Progenitor cell of endocrine pancreas (in vitro differentiated cells): ENCODE measurements at places on chromosomes 2 and 18.

- DNase-seq, result no peak
Observed at GRCh38 chr2:73448856-73449255, 63.2 kb downstream of the ALMS1 start.

GRCh38 chr2:191188550-191189093 is 37.8 kb upstream of the STAT4 start:
- no peak for DNase-seq

- DNase-seq, result no peak
Observed at GRCh38 chr2:130808482-130809268, 28.0 kb upstream of the ARHGEF4 start.

DNA sequence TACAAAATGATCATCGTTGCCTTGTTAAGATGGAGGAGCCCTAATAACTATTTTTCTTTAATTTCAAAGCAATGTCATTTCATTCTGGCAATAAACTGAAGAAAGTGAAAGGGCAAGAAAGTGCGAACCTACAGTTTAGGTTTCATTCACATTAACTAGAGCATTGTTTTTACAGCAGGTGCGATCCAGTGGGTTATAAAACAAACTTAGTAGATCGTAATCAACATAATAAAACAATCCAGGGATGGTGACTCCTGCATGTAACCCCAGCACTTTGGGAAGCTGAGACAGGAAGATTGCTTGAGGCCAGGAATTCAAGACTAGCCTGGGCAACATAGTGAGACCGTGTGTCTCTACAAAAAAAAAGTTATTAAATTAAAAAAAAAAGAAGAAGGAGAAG is 51.1 kb downstream of the AP1S3 start:
- DNase-seq, result no peak

DNA sequence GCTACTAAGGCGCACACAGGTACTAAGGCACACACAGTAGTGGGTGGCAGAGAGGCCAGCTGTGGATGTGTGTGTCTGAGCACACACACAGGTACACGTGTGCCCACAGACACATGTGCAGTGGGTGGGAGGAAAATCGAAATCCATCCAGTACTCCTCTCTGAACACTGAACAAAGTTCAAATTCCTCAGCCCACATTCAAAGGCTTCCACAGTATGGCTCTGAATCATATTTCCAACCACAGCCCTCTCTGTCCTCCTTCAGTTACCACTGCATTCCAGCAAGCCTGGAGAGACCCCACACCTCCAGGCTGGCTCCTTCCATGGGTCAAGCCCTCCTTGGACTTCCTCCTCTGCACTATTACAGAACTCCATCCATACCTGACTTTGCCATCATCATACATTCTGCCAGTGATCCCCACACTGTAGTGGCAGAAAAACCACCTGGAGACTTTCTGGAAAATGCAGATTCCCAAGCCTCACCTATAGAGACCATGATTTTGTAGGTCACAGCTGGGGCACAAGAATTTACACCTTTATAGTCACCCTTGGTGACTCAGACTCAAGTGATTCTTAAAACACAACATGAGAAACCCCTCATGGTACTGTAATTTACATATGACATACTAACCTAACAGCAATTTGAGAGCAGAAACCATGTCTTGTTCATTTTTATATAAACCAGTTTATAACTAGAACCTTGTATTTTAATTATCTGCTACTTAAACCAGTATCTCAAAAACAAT is 31.4 kb downstream of the EPG5 start:
- DNase-seq, result no peak
